CD8-positive, alpha-beta T cell (primary cell): ENCODE measurements at places on chromosomes 6 and 20.

GRCh38 chr6:35474131-35474941 is 6.1 kb downstream of the RPL10A start:
- DNase-seq: no peak

DNA sequence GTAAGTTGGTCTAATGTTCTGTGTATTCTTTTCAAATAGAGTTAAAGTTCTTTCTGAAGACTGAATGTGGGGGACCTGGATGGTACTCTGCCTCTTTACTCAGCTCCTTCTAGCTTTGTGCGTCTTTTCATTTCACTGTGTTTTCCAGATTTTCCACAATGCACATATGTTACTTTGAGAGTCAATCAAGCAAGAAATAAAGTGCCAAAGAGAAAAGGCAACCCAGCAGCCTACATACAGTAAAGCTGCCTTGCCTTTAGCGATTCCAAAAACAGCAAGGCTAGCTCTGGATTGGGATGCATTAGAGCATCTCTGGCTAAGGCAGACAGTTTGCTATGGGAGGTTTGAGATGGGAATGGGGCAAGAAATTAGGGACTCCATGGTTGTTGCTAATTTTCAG is 5.3 kb downstream of the C6orf163 start:
- no peak for DNase-seq

DNA sequence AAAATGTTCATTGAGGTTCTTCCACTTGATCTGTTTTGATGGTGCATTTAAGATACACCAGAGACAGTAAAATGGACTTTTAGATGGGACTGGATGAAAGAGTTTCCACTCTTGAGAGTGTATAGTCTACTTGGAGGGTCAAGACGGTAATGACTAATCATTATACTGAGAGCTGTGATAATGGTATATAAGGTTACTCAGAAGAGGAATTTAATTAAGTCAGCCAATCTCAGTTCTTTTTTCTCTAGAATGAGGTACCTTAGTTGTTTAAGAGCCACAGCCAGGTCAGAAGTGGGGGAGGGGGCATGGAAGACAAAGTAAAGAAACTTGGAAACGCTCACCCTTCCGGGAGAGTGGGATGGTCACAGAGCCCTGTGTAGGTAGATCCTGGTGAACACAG is 123.9 kb downstream of the MAP3K4 start:
- DNase-seq: no peak

DNA sequence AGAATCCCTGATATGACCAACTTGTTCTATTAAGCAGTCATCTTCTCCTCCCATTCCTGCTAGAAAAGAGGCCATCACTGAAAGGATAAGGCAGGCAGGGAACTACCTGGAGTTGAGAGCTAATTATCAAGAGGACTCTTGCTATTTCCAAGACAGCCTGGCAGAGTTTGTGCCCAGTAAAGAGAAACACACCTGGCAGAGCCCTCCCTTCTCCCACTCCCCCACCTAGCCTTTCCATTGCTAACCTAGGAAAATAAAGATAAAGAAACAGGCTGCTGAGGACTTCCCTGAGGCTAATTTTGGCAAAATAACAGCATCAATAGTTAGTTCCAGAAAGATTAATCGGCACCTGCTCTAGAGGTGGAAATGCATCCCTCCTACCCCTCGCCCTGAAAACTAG is 20.4 kb upstream of the RAB22A start:
- no peak for DNase-seq

- DNase-seq: no peak
Measured at GRCh38 chr6:112007254-112007653, 46.6 kb upstream of the CCN6 start.

- no peak for DNase-seq
Measured at GRCh38 chr6:74518035-74518434, 687.8 kb downstream of the COL12A1 start.

- DNase-seq: no peak
Measured at GRCh38 chr6:77987035-77987384, 334.2 kb downstream of the MEI4 start.

GRCh38 chr20:63315240-63315689 is 22.3 kb downstream of the COL20A1 start:
- DNase-seq: no peak

DNA sequence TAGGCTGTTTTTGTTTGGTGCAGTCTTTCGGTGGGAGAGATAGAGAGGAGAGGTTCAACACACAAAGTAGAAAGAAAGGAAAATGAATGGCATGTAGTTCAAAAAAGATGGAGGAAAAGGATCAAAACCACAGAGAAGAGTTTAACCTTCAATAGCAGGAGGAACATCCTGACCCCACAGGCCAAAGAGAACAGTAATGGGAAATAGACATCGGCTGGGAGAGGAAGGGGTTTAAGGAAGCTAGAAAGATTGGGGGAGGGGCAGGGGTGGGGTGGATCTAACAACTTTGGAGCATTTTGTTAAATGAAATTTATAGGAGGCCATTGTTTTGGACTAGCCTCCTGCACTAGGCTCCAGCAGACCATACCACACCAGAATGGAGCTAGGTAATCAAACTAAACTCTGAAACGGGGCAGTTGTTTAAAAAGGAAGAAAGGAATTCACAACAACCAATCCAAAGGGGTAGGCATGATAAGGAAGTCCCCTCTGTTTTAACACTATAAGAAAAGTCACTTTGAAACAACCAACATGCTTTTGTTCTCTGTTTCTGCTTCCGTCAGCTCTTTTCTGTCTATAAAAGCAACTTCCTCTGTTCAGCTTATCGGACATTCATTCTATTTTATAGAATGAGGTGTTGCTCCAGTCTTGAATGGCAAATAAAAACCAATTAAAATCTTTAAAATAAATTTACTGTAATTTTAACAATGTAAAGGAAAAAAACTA is 82.6 kb downstream of the EPB41L2 start:
- DNase-seq: no peak

DNA sequence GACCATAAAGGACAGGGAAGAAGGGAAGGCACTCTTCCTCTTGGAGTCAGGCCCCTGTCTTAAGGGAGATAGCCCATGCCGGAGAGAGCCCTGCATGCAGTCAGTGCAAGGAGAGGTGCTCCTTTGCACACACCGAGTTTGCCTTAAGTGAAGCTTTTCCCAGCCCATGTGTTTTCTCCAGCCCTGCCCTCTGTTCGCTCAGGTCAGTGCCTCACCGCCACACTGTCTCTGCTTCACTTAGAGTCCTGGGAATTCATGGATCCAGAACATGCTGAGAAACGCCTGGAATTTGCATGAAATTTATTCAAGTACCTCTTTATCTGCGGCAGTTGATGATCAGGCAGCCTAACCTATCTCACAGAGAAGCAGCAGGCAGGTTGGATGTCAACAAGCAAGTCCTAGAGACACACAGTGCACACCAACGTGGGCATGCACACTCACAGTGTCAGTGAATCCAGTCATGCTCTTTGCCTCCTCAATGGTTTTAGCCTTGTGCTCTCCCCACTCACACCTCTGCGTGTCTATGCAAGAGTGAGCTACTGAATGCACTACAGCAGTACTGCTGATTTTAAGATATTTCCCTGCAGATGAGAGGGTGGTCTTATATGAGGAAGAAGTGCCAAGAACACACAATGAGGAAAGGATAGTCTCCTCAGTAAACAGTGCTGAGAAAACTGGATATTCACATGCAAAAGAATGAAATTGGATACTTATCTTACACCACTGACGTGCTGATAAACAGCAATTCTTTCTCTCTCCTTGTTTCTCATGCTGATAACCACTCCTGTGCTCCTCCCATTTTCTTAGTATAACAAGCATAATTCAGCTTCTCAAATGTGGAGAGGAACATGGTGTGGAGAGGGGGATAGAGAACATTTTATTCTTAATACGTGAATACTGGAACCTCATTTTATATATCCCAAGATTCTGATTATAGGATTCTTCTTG is 295.1 kb upstream of the CDYL start:
- DNase-seq: no peak

DNA sequence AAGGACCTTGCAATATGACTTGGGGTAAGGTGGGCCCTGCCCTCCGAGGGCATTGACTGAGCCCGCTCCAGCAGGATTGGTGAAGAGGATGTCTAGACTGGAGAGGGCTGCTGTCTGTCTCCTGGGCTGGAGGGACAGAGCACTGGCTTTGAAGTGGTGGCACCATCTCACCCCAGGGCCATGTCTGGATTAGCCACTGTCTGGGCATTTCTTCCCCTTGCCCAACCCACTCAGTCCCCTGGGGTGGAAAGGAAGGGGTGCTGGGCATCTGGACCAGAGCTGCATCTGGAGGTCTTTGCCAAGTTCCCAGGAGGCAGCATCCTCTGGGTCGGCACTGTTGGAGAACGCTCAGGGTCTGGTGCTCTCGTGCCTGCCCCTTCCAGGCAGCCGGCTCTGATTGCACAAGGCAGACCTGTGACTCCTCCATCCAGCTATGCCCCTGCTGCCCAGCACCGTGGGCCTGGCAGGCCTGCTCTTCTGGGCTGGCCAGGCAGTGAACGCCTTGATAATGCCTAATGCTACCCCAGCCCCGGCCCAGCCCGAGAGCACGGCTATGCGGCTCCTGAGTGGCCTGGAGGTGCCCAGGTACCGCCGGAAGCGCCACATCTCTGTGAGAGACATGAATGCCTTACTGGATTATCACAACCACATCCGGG is at the start of gene R3HDML:
Gene R3HDML, plus strand, starts transcription at position 319 of the 656 bp plus-strand sequence. Its CDS starts 115 bp downstream, at position 434.
- no peak for DNase-seq

GRCh38 chr6:133704371-133704770 is 184.5 kb upstream of the TCF21 start:
- DNase-seq: no peak

- DNase-seq: no peak
Measured at GRCh38 chr6:33850296-33850695, 46.5 kb upstream of the MLN start.

GRCh38 chr6:100695445-100695844 is 185.7 kb downstream of the ASCC3 start:
- DNase-seq: no peak

DNA sequence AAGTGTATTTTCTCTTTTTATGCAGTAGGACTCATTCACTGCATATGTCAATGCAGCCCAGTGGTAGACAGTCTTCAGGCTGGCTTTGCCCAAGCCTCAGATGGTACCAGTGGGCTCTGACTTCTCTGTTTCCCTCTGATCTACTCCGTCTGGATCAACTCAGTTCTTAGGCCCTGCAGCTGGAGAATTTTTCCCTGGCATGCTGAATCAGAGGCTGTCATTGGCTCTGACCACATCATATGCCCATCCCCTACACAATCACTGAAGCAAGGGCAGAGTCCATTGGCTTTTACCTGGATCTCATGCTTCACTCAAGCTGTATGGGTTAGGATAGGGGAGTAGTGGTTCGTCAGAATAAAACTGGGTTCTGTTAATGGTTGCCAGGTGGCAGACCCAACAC is 57.8 kb downstream of the KIZ start:
- DNase-seq: no peak

GRCh38 chr6:71412559-71413140 is 124.0 kb downstream of the OGFRL1 start:
- no peak for DNase-seq

DNA sequence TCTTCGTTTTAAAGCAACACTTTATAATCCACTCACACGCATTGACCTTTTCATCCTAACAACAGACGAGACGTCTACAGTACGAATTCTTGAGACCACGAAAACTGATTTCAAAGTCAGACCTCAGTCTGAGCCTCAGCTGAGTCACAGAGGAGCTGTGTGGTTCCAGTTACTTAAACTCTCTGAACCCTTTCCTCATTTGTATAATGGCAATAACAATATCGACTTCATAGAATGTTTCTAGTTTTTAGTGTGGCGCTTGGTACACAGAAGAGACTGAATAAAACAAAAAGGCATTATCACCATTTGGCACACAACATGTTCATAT is 236.9 kb downstream of the ATXN1 start:
- no peak for DNase-seq

DNA sequence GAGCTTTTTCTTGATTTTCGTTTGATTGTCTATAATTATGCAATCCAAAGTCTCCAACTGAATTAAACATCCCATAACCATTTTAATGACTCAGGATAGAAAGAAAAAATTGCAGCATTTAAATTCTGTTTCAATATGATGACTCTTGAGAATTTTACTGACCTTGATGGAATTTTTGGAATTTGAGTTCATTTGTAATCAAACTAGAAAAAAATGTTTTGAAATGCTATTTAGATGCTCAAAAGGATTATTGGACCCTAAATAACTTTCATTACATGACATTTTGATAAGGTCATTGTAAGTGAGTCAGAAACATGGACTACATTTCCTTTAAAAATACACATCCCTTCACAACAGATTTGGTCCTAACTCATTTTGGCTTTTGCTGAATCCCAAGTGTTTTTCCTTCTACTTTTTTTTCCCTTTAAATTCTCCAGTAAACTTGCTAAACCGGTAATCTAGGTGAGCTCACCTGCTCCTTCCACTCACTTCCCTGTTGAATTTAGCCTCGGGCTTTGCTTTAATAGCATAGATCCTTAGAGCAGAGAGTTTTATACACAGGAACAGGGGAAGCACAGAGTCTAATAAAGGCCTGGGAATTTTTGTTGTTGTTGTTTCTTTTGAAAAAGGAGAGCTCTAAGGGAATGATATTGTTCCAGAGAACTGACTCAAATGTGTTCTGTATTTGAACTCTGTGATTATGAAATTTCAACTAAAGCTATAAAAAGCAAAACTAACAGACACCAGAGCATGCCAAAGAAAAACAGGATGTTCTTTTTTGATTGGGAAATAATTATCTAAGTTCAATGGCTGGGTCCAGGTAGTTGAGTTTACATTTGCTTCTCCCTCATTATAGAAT is 1088.2 kb upstream of the CITED2 start:
- DNase-seq: no peak

- no peak for DNase-seq
Measured at GRCh38 chr6:55778705-55779104, 96.7 kb downstream of the BMP5 start.

- no peak for DNase-seq
Measured at GRCh38 chr20:21515300-21516179, 1.7 kb upstream of the NKX2-2 start.

DNA sequence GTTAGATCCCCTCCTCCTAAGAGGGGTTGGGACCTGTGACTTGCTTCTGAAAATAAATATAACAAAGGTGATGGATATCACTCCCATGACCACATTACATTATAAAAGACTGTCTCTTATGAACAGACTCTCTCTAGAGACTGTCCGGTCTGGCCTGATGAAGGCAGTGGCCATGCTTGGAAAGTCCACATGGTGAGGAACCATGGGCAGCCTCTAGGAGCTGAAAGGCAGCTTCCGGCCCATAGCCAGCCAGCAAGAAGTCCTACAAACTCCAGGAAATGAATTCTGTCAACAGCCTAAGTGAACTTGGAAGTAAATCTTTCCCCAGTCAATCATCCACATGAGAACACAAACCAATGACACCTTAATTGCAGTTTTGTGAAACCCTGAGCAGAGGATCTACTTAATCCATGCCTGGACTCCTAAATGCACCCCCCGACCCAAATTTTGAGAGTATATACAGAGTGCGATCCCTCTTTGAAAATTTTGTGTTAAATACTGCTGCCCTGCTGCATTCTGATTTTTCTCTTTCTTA is 2.2 kb upstream of the POPDC3 start:
- no peak for DNase-seq

- no peak for DNase-seq
Measured at GRCh38 chr6:6230286-6230685, 90.2 kb downstream of the F13A1 start.

- DNase-seq: no peak
Measured at GRCh38 chr20:17453592-17453991, 77.6 kb downstream of the BFSP1 start.

- DNase-seq: no peak
Measured at GRCh38 chr20:12289465-12289864, 371.8 kb downstream of the BTBD3 start.
